Frontal cortex (tissue), 4 donors: ENCODE measurements at places on chromosomes 5 and 9.

DNA sequence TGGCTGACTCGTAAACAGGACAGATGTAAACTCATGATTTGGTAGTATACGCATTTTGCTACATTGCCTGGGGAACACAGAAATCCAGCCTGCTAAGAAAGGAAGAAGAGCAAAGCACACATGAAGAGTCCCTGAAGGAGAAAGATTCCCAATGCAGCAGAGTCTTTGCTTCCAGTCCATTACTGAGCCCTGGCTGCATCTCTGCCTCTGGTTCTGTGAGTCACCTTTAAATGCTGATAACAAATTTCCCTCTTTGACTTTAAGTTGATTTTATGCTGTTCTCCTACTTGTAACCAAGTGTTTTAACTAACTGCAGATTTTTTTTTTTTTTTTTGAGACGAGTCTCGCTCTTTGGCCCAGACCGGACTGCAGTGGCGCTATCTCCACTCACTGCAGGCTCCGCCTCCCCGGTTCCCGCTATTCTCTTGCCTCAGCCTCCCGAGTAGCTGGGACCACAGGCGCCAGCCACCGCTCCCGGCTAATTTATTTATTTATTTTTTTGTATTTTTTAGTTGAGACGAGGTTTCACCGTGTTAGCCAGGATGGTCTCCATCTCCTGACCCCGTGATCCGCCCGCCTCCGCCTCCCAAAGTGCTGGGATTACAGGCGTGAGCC lies 8.5 kb upstream of the PRXL2C start:
- no peak for DNase-seq

DNA sequence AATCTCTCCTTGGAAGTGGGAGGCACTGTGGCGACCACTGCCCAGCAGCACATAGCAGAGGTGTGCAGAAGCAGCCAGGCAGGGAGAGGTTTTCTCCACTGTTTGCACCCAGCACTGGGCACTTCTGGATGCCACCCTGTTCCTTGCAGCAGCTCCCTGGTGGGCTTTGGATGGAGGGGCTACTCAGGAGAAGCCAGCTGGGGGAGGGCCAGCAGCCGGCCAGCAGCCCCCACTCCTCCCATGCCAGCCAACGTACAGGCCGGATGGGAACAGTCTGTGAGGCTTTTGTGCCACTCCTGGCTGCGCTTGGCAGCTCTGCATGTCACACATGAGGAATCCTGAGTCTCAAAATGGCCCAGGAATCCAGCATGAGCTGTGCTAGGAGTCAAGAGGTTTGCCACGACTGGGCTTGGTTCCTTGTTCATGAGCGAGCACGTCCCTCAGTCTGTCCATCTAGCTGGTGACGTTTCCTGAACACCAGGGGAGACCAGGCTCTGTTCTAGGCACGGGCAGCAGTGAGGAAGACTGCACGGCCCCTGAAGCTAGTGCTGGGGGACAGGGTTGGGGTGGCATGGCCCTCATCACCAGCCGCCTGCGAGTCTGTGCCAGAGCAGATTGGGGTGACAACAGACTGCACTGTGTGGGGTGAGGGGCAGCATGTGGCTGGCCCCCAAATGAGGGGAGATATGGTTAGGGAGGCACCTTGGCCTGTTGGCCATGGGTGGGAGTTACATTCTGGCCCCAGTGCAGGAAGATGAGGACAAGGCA lies 10.1 kb downstream of the PHF2 start:
- no peak for DNase-seq

DNA sequence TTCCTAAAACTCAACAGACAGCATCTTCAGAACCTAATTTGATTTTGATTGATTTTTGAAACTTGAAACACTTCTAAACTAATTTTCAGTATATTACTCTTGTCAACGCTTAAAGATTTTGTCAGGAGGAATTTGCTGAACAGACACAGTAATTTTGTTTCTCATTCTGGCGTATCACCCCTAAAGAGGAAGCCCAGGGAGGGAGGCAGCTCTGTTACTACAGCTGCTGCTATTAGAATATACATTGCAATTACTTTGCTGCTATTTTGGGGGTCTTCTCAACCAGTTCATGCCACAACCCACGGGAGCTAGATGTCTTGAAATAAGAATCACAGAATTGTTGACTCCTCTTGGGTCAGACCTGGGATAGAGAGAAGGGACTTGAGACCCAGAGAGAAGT lies 122.6 kb downstream of the TLR4 start:
- no peak for DNase-seq

DNA sequence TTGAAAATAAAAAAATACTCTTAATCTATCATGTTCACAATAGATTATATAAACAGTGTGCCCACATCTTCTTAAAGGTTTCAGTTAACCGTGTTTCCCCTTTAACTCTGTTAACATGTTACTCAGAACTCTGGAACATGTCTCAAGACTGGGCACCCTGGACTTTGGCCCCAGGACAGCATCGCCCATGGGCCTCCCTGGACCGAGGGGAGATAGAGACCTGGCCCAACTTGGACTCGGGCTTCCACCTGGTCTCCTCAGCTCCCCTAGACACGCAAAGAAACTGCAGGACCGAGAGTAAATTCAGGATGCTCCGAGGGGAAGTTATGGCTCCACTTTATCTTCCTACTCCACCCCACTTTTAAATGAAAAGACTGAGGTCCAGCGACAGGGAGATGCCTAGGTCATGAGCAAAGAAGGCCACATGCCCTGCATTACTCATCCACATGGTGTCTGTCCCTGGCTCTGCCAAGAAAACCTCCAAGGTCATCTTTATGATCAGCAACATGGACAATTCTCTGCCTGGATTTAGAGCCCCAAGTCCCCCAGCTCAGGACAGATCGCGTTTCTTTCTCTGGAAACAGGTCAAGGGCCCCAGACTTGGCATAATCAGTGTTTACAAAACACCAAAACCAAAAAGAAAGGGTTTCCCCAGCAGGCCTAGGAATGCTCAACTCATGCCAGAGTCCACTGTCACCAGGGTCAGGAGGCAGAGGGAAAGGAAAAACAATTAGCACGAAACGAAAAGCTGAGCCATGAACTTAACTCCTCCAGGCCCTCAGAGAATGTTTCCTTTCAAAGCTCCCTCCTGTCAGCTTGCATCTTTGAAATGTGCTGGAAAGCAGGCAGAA lies 17.4 kb downstream of the GPX3 start:
- no peak for DNase-seq

GRCh38 chr9:128203707-128204551 lies 750 bp downstream of the DNM1 start:
- peak; percentile 54 for DNase-seq

- no peak for DNase-seq
Measured at GRCh38 chr9:99677281-99677680, 144.4 kb upstream of the NR4A3 start.

DNA sequence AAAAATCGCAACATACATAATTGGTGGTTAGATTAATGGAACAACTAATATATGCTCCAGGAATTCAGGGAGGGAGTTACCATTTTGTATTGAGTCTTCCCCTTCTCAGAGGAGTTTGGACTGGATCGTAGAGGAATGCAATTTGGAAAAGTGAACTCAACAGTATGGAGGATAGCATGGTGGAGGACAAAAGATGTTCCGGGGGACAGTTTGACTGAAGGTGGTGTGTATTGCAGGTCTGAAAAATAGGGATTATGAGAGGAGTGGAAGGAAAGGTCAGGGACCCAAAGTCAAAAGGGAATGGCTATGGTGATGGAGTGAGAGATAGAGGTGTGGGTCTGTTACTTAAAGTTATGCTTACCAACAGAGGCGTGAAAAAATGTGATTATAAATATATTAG lies 1.5 kb downstream of the DNAJC21 start:
- no peak for DNase-seq

GRCh38 chr9:3793971-3794383 lies 268.2 kb upstream of the RFX3 start:
- no peak for DNase-seq

DNA sequence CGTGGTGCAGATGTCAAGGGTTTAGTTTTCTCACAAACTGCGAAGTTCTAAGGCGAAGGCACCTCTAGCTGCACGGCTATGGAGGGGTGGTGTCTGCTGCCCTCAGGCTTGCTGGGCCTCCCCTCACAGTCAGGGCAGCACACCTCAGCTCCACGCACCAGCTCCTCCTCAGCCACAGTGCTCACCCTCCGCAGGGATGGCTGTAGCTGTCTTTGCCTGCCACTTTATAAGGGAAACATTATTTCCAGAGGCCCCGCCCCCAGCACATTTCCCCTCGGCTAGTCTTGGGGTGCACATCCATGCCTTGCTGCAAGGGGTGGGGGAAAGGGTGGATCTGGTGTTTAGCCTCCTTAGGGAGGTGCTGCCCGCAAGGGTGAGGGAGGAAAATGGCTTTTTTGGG lies 154.6 kb downstream of the TRIO start:
- no peak for DNase-seq

- no peak for DNase-seq
Measured at GRCh38 chr5:5301176-5301575, 121.3 kb upstream of the ICE1 start.

- no peak for DNase-seq
Measured at GRCh38 chr5:119397518-119398380, 41.9 kb downstream of the TNFAIP8 start.
